ENCODE measurements at places on chromosomes 5 and 9. TPM values are rescaled to one million over a fixed set of nuclear protein-coding genes. Genes with fewer than 3 reads are reported as not detected.

- H3K27ac ChIP-seq, result no peak overlapping the region
- no peak overlapping the region for H3K4me3 ChIP-seq
- H3K4me1 ChIP-seq, result no peaks in the 10 kb centered on the region
- no peaks in the 10 kb centered on the region for H3K27me3 ChIP-seq
These were observed 213.6 kb downstream of the SAXO1 start for GRCh38 chr9:18819418-18819817.

DNA sequence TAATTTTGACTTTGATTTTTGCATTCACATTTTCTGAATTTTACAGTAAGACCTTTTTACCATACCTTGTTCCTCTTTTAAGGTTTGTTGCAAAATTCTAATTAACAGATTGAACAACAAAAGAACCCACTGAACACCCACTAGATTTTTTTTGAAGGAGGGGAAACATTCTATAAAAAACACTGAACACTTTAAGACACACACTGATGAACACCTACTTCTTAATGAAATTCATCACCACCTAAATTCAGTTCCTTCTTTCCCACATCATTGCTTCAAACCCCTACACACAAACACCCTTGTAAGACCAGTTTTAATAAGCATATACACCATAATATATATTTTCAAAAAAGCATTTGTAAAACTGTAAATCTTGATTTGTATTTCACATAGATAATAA lies 559.0 kb upstream of the MEF2C start:
- H3K27ac ChIP-seq, result no peak overlapping the region
- H3K36me3 ChIP-seq, result no peaks in the 10 kb centered on the region
- H3K4me3 ChIP-seq, result no peak overlapping the region
- DNase-seq, result no peak

DNA sequence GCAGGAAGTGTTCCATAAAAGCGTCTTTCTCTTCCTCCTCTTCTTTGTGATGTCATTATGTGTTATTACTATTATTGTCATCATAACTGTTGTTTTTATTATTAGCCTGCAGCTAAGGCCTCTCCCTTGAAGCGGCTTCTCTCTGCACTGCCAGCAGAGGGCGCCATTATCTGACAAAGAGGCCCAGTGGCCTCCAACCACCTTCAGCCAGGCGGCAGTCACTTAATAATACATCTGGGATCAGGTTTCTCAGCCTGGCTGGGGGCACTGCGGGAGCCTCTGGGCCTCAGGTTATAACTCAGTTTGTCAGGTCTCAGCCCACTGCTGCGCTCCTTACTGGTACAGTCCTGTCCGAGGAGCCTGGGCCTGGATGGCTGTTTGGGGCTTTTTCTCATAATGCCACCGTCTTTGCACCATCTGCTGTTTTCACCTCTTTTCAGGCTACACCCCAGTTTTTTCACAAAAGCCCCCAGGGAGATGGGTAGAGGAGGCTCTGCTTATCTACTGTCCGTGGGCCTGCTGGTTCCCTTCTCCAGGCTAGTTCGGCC lies 281.9 kb downstream of the NSG2 start:
- no peaks in the 10 kb centered on the region for H3K36me3 ChIP-seq
- no peaks in the 10 kb centered on the region for H3K27me3 ChIP-seq
- H3K4me1 ChIP-seq, result no peaks in the 10 kb centered on the region
- DNase-seq, result peak; percentile 51

GRCh38 chr9:72305102-72305546 lies 59.9 kb downstream of the ZFAND5 start:
- no peaks in the 10 kb centered on the region for H3K4me1 ChIP-seq
- H3K4me3 ChIP-seq, result peak overlapping the region; percentile 17
- H3K27me3 ChIP-seq, result no peaks in the 10 kb centered on the region
- peak overlapping the region; percentile 80 for H3K27ac ChIP-seq
- no peak for DNase-seq
- no peaks in the 10 kb centered on the region for H3K36me3 ChIP-seq

DNA sequence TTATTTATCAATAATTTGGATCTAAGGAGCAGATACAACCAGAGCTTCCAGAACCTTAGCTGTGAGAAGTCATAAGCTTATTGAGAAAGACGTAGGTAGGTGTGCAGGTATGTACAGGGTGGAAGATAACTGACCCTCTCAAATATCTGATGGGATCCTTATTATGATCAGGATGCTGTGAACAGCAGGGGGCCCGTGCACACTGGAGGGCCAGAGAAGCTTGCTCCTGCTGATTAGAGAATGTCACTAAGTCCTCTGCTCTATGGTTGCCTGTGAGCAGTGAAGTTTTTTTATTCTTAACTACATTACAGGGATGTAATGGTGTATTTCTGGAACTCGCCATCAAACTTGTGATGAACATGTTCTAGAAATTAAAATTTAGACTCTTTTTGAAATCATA lies 108.9 kb upstream of the POU5F2 start:
- H3K27ac ChIP-seq, result no peak overlapping the region
- H3K4me3 ChIP-seq, result no peak overlapping the region
- H3K27me3 ChIP-seq, result no peaks in the 10 kb centered on the region
- H3K36me3 ChIP-seq, result no peaks in the 10 kb centered on the region

DNA sequence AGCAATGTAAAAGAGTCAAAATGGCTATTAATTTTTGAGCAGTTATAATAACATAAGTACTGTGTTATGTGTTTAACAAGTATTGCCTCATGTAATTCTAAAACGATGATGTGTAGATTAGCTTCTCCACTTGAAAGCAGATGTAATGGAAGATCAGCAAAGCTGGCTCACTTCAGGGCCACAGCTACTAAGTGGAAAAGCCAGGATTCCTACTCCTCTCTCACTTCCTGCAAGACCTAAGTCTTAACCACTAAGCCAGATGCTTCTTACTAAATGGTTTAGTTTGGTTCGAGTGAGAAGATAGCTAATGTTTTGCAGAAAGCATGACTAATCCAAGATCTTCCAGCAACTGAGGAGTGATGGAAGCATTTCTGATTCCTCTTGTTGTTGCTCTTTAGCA lies 15.7 kb upstream of the TNC start:
- no peak overlapping the region for H3K4me3 ChIP-seq
- H3K36me3 ChIP-seq, result no peaks in the 10 kb centered on the region
- no peaks in the 10 kb centered on the region for H3K27me3 ChIP-seq
- no peak overlapping the region for H3K27ac ChIP-seq
- no peak for DNase-seq

DNA sequence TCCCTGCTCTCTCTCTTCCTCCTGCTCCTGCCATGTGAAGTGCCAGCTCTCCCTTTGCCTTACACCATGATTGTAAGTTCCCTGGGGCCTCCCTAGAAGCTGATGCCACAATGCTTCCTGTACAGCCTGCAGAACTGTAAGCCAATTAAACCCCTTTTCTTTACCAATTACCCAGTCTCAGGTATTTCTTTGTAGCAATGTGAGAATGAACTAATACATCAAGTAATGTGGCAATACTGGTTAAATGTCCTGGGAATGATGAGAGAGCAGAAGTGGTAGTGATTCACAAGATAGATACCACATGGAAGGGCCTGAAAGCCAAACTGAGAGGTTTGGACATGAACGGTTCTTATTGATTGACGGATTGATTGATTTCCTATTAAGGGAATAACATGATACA lies 62.6 kb upstream of the IL12B start:
- no peaks in the 10 kb centered on the region for H3K27me3 ChIP-seq
- H3K4me3 ChIP-seq, result no peak overlapping the region
- DNase-seq, result no peak
- H3K4me1 ChIP-seq, result no peaks in the 10 kb centered on the region
- no peak overlapping the region for H3K27ac ChIP-seq

DNA sequence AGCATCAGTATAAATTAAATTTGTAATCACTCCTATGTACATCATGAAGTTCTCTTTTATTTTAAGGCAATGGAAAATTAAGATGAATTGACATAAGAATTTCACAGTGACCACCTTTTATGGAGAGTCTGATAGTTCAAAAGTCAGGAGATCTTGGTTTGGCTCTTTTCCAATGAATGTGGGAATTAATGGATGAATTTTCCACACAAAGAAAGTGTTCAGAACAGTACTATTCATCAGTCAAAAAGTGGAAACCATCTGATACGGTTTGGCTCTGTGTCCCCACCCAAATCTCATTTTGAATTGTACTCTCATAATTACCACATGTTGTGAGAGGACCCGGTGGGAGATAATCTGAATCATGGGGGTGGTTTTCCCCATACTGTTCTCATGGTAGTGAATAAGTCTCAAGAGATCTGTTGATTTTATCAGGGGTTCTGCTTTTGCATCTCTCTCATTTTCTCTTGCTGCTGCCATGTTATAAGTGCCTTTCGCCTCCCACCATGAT lies 24.5 kb downstream of the CCDC125 start:
- H3K27me3 ChIP-seq, result no peaks in the 10 kb centered on the region
- H3K4me1 ChIP-seq, result no peaks in the 10 kb centered on the region
- no peak overlapping the region for H3K4me3 ChIP-seq
- no peak overlapping the region for H3K27ac ChIP-seq

GRCh38 chr5:167769846-167770413 lies 521.5 kb upstream of the WWC1 start:
- peaks cover under 1% of the 10 kb centered on the region for H3K4me1 ChIP-seq
- H3K27me3 ChIP-seq, result no peaks in the 10 kb centered on the region
- no peak for DNase-seq

DNA sequence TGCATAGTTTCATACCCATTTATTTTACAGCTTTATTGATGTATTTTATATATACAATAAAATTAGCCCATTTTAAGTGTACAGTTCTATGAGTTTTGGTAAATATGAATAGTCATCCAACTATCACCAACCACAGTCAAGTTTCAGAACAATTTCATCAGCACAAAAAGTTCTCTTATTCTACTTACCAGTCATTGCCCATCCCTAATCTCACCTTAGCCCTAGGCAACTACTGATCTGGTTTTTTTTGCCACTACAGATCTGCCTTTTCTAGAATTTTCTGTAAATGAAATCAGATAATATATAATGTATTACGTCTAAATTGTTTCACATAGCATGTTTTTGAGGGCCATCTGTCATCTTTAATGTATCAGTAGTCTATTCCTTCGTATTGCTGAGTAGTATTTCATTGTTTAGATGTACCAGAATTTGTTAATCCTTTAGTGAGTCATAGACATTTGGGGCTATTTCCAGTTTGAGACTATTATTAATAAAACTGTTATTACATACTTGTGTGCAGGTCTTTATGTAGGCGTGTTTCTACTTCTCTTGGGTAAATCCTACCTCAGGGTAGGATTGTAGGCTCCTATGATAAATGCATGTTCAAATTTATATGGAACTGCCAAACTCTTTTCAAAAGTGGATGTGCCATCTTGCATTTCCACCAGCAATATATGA lies 198.5 kb upstream of the ADAMTSL1 start:
- no peaks in the 10 kb centered on the region for H3K27me3 ChIP-seq
- DNase-seq, result no peak
- no peaks in the 10 kb centered on the region for H3K36me3 ChIP-seq
- H3K27ac ChIP-seq, result no peak overlapping the region
- H3K4me1 ChIP-seq, result no peaks in the 10 kb centered on the region
- H3K4me3 ChIP-seq, result no peak overlapping the region

- no peak overlapping the region for H3K4me3 ChIP-seq
- no peaks in the 10 kb centered on the region for H3K36me3 ChIP-seq
- no peak for DNase-seq
- no peaks in the 10 kb centered on the region for H3K27me3 ChIP-seq
- no peaks in the 10 kb centered on the region for H3K4me1 ChIP-seq
- H3K27ac ChIP-seq, result no peak overlapping the region
These were observed 48.4 kb upstream of the GNE start for GRCh38 chr9:36306471-36307306.

DNA sequence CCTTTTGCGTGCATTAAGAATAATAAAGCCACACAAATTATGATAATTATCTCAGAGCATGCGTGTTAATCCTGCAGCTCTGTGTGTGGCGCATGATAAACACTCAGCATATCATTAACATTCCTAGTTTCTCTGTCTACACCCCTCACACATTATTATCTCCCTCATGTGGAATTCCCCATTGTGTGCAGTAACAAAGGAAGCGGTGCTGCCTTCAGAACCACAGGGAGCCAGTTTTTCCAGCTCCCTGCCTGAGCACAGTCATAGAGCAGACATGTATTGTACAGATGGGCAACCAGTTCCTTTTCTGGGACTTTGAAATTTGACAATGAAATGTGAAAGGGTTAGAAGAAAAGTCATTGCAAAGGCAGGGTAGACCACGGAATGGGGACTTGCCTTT lies 1365.5 kb upstream of the CDH9 start:
- H3K4me1 ChIP-seq, result no peaks in the 10 kb centered on the region
- DNase-seq, result peak; percentile 8
- no peaks in the 10 kb centered on the region for H3K27me3 ChIP-seq
- no peak overlapping the region for H3K27ac ChIP-seq
- no peak overlapping the region for H3K4me3 ChIP-seq

DNA sequence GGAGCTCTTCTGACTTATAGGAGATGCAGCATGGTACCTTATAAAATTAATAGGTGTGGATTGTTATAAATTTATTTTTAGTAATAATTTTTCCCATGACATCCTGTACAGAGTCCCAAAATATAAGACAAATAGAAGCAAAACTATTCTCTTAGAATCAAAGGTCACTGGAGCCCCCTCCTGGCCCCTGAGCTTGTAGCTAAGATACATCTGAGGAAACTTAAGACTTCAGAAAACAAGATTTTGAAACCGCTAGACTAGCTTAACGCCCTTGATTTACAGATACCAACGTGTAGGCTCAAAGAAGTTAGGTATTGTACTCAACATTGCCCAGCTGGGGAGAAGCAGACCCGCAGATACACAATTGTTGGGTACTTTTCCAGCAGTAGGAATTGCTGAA lies 45.7 kb upstream of the KCNN2 start:
- no peaks in the 10 kb centered on the region for H3K27me3 ChIP-seq
- no peak overlapping the region for H3K27ac ChIP-seq
- H3K36me3 ChIP-seq, result no peaks in the 10 kb centered on the region
- DNase-seq, result no peak
- no peaks in the 10 kb centered on the region for H3K4me1 ChIP-seq
- H3K4me3 ChIP-seq, result no peak overlapping the region

GRCh38 chr5:93611976-93612854 lies 29.2 kb downstream of the NR2F1 start:
- peaks cover 12% of the 10 kb centered on the region for H3K4me1 ChIP-seq
- peak overlapping the region; percentile 63 for H3K27ac ChIP-seq
- H3K4me3 ChIP-seq, result peak overlapping the region; percentile 44
- peaks cover 71% of the 10 kb centered on the region for H3K27me3 ChIP-seq
- no peak for DNase-seq

- no peak for DNase-seq
- peaks cover 4% of the 10 kb centered on the region for H3K4me1 ChIP-seq
- no peak overlapping the region for H3K4me3 ChIP-seq
- H3K27ac ChIP-seq, result no peak overlapping the region
- no peaks in the 10 kb centered on the region for H3K27me3 ChIP-seq
These were observed 184.2 kb downstream of the FANCC start for GRCh38 chr9:95133325-95133705.

GRCh38 chr5:72602696-72603685 lies 95.8 kb upstream of the ZNF366 start:
- H3K4me1 ChIP-seq, result peaks cover 4% of the 10 kb centered on the region
- no peaks in the 10 kb centered on the region for H3K27me3 ChIP-seq
- no peak overlapping the region for H3K27ac ChIP-seq
- no peak overlapping the region for H3K4me3 ChIP-seq
- no peaks in the 10 kb centered on the region for H3K36me3 ChIP-seq

The IL4 gene
- 0.43 TPM for polyA plus RNA-seq

The NPDC1 gene
- polyA plus RNA-seq, result 276 TPM

The ANKRD20A1 gene
- 8.8 TPM for polyA plus RNA-seq

The WDR31 gene
- polyA plus RNA-seq, result 4.5 TPM

The MUSK gene
- polyA plus RNA-seq, result 1.5 TPM

The PCDHGB4 gene
- polyA plus RNA-seq, result 10.3 TPM

The FGF1 gene
- 30.0 TPM for polyA plus RNA-seq

The PCDHB2 gene
- 10.3 TPM for polyA plus RNA-seq

The MEIKIN gene
- polyA plus RNA-seq, result 1.1 TPM

All from spinal cord (tissue), 10 donors.